Left ventricle myocardium inferior (tissue), 1 donor: ENCODE measurements at places on chromosomes 4 and X. TPM values are rescaled to one million over a fixed set of nuclear protein-coding genes. Genes with fewer than 3 reads are reported as not detected.

The HPGD gene
- total RNA-seq, result 1.4 TPM

The APLN gene
- total RNA-seq, result 15.9 TPM

The PAGE5 gene
- not detected for total RNA-seq

The GLOD5 gene
- not detected for total RNA-seq

The DCX gene
- total RNA-seq, result 0.05 TPM

The FGF5 gene
- 1.2 TPM for total RNA-seq

The XAGE1B gene
- total RNA-seq, result not detected

The TMEM165 gene
- 41.6 TPM for total RNA-seq

The REELD1 gene
- not detected for total RNA-seq

The IQSEC2 gene
- 17.1 TPM for total RNA-seq

The SPANXD gene
- not detected for total RNA-seq

The CXCL11 gene
- total RNA-seq, result not detected

The ZNF518B gene
- total RNA-seq, result 21.7 TPM
